ENCODE measurements at places on chromosomes 1 and 21.

DNA sequence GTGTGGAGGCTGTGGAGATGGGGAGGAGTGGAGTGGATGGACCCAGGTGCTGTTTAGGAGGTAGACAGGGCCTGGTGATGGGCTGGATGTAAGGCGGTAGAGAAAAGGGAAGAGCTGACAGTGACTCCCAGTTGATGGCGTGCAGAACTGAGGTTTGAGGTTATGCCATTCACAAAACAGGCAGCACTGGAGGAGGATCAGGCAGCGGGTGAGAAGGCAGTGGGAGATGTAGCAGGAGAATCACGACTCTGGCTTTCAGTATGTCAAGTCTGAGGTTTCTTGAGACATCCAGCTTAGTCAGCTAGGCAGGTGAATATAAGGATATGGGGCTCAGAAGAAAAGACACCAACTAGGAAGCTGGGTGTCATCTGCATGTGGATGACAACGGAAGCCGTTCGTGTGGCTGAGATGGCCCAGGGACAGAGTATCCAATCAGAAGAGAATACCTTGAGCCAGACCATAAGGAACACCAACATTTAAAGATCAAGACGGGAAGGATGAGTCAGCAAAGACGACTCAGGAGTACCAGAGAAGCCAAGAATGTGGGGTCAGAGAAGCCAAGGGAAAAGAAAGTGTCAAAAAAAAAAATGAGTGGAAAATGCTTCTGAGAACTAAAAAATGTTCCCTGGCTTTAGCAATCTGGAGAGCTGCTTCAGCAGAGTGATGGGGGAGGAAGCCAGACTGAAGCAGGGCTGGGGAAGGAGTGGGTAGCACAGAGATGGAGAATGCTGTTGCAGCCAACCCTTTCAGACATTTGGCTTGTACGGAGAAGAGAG, 15.2 kb downstream of the LRRN2 start:
- DNase-seq = peak; percentile 69

DNA sequence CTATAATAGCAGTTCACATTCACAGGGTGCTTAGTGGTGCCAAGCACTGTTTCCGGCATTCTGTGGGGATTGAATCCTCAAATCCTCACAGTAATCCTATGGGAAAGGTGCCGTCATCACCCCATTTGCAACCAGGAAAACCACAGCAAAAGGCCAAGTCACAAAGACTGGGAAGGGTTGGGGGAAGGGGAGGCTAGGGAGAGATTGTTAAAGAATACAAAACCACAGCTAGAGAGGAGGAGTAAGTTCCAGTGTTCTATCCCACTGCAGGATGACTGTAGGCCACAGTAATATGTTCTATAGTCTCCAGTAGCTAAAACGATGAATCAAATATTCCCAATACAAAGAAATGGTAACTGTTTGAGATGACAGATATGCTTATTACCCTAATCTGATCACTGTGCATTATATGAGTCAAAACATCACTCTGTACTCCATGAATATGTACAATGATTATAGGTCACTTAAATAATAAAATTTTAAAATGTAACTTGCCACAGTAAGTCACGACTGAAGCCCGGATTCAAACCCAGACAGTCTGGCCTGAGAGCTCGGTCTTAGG, 256.8 kb downstream of the TOMM20 start:
- no peak for DNase-seq

GRCh38 chr1:23184212-23184934, 15.7 kb upstream of the LUZP1 start:
- DNase-seq = peak; percentile 64

GRCh38 chr21:37565530-37566223, 199.1 kb downstream of the DYRK1A start:
- DNase-seq = no peak

- no peak for DNase-seq
These were observed 41.1 kb upstream of the ZNF124 start for GRCh38 chr1:247212627-247213617.

- peak; percentile 92 for DNase-seq
These were observed 129.7 kb upstream of the RUNX1 start for GRCh38 chr21:35178827-35179226.

- no peak for DNase-seq
These were observed 85.3 kb downstream of the MATN1 start for GRCh38 chr1:30638086-30638485.

GRCh38 chr1:34833711-34834110, 25.8 kb downstream of the SMIM12 start:
- no peak for DNase-seq

DNA sequence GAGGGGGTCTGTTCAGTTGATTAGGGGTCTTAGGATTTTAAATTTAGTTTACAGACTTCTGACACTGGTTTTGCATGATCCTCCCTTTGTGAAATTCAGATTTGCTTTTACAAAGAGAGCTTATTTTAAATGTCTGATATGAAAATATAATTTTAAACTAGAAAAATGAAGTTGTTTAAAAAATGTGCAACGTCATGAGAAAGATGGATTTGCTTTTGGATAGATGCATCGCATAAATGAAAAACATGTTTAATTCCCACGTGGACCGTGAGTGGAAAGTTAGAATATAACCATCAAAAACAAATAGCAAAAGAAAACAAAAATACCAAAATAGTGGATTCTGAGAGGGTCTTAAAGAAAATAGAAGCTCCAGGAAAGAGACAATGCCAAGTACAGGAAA, 2.0 kb upstream of the OR2T3 start:
- DNase-seq = no peak

- DNase-seq = no peak
These were observed 68.4 kb downstream of the EPHB2 start for GRCh38 chr1:22778862-22779520.

DNA sequence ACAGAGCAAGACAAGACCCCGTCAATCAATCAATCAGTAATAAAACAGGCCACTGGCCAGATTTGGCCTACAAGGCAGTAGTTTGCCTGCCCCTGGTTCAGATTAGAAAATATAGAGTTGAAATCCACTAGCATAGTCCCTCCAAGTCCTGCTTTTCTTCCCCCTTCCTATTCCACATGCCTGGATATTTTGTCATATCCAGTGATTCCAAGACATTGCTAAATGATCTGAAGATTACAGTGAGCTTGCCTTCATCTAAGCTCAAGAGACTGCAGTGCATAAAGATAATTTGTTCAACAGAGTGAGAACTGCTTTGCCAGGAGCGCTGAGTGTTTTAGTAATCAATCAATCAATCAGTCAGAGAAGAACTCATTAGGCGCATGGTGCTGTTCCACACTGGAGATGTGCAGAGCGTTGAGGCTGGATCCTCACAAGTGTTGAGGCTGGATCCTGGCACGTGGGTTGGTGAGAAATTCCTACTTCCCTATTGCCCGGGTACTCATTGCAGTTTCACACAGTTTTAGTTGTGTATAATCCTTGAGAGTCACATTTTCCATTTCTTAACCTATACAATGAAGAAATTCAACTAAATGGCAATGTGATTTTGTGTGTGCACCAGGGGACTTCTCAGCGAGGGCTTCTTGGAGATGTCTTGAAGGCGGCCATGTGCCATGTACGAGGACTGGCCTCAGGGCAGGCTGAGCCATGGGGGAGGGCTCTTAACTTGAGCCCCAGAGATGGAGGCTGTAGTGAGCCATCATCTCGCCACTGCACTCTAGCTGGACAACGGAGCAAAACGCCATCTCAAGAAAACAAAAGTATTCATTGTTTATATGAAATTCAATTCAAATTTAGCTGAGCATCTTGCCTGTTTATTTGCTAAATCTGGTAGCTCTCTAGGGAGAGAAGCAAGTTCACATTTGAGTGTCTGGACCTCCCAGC, 76.3 kb downstream of the TOMM20 start:
- no peak for DNase-seq

DNA sequence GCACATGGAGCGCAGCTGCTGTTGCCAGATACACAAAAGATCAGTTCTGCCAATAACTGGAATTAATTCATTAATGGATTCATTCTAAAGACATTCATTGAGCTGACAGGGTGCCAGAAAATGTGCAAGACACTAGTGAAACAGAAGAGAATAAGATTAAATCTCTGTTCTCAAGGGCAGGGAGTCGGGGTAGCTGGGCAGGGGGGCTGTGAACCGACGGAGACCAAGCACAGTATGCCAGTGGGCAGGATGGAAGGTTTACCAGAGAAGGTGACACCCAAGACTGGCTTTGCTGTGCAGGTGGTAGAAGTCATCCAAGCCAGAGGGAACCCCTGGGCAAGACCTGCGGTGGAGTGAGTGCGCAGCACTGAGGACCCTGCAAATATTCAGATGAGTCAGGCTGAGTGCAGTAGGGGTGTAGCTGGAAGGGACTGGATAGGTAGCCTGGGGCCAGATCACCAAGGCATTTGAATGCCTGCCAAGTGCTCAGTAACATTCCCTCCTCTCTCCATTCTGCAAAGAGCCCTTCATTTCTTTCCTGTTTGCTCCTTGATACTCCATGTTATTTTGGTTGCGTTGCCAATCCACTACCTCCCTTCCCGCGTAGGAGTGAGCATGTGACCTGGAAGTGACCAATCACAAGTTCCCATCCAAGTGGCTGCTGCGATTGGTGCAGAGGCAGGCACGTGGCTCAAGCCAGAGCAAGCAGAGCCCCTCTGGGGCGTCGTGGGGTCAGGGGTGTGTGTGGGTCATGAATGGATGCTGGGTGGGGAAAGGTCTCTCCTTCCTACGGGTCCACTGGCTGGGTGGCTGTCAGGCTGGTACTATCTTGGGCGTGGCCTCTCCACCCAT, 413.1 kb downstream of the PTPRU start:
- peak; percentile 96 for DNase-seq

All from PC-3 (cell line).